ENCODE measurements at places on chromosomes 2 and 18.

GRCh38 chr2:211084352-211084751, 528.0 kb downstream of the CPS1 start:
- DNase-seq = no peak

GRCh38 chr2:130829015-130829414, 7.7 kb upstream of the ARHGEF4 start:
- DNase-seq = no peak

DNA sequence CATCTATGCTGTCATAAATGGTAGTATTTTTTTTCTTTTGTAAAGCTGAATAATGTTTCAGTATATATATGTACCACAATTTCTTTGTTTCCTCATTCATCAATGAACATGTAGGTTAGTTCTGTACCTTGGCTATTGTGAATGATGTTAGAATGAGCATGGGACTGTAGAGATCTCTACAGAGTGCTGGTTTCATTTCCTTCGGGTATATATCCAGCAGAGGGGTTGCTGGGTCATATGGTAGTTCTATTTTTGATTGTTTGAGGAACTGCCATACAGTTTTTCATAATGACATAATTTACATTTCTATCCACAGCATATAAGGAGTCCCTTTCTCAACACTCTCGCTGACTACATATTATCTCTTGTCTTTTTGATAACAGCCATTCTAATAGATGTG, 243.5 kb downstream of the CDH7 start:
- no peak for DNase-seq

DNA sequence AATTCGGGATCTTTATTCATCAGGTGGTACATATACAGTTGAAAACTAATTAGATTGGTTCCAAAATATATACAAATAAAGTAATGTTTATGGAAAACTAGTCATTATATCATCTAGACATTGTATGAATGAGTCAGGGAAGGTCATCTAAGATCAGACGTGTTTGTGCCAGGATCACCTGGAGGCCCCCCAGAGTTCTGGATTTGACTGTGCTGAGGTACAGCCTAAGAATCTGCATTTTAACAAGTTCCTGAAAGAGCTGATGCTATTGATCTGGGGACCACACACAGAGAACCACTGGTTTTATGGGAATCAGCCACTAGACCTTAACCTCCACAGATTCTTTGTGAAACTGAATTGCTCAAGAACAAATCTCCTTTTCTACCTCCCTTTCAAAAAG, 43.2 kb downstream of the PARD6G start:
- no peak for DNase-seq

DNA sequence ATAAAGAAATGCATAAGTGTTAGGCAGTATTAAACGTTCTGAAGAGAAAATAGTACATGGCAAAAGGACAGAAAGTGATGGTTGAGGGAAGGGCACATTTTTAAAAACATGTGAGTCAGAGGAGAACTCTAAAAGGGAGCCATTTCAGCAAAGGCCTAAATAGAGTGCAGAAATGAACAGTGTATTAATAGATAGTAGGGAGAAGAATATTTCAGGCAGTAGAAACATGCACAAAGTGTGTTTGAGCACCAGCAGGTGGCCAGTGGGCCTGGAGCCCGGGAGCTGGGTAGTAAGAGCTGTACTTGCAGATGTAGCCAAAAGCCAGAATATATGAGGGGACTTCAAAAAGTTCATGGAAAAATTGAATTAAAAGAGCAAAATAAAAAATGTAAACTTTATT, 288.1 kb upstream of the FIGN start:
- DNase-seq = no peak

DNA sequence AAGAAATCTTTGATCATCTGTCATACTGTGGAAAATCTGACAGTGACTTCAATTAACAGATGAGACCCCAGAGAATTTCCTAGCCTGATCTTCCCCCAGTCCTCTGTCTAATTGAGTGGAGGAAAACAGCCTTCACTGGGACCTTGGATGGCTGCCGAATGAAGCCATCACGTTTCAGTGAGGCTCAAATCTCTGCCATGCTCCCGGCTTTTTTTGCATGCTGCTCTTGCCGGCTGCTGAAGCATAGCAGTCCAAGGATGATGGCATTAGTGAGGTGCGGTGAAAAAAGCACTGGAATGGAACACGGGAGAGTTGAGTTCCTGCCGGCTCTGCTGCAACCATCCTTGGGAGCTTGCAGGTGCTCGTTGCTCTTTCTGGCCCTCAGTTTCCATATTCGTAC, 430.5 kb downstream of the SLC4A3 start:
- no peak for DNase-seq

GRCh38 chr18:48714873-48715272, 176.0 kb downstream of the CTIF start:
- DNase-seq = no peak

- peak; percentile 58 for DNase-seq
Observed at GRCh38 chr2:236748385-236748784, 178.8 kb downstream of the ACKR3 start.

GRCh38 chr2:100909534-100910081, 89.7 kb downstream of the NPAS2 start:
- no peak for DNase-seq

DNA sequence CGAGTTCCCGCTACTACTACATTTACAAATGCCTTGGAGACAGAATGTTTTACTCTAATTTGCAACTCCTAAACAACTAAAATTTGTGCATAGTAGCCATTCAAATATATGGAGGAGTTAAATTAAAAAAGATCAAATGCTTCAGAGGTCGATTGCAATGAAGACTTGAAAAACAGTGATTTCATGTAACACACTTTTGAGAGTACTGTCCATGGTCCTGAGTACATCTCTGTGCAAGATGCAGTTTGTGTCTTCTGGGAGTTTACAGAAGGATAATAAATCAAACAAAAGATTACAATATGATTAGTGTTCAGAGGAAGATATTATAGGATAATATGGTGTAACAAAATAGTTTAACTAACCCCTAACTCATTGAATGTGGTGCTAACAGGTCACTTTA, 894.7 kb downstream of the TMEM182 start:
- no peak for DNase-seq

DNA sequence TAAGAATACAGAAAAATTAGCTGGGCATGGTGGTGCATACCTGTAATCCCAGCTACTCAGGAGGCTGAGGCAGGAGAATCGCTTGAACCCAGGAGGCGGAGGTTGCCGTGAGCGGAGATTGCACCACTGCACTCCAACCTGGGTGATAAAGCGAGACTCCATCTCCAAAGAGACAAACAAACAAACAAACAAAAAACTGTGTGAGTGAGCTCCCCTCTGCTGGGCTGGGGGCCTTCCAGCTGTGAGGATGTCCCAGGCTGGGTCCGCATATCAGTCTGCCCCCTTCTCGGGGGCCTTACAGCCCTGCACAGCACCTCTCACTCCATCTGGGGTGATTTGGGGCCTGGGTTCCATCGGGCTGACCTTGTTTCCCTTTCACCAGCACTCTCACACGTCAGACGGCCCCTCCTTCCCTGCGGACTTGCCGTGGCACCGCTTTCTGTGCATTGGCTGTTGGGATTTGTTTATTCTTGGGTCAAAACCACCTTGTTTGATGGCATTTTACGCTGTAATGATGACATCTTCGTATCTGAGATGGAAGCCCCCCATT, 2.8 kb upstream of the KLHL30 start:
- DNase-seq = no peak

DNA sequence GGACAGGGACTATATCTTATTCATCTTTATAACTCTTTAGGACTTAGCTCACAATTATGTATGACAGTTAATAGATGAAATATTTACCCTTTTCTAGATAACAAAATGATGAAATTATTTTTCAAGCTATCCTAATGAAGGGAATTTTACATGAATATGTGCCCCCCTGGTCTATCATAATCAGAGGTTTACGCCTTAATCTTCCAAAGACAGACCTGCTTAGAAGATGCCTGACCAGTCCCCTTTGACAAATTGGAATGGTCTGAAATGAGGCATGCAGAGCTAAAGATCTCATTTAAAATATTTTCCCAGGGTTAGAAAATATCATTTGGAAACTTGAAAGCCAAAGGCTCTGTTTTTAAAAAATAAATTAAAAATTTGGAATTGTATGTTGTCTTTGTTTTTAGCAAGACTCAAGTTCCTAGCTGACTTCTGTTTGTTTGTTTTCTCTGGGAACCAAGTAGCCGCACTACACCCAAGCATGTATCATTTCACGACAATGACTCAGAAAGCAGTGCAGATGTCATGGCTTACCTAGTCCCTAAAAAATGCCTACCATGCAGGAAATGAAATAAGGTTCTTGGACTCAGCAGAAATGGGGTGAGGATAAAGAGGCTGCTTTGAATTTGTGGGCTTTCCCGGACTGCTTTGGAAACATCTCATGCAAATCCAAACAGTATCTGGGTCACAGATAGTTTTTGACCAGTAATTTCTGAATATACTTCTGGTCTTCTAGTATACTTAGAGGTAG, 162.1 kb downstream of the ZEB2 start:
- peak; percentile 92 for DNase-seq

GRCh38 chr2:219125225-219125885, 35.3 kb downstream of the NHEJ1 start:
- peak; percentile 88 for DNase-seq

DNA sequence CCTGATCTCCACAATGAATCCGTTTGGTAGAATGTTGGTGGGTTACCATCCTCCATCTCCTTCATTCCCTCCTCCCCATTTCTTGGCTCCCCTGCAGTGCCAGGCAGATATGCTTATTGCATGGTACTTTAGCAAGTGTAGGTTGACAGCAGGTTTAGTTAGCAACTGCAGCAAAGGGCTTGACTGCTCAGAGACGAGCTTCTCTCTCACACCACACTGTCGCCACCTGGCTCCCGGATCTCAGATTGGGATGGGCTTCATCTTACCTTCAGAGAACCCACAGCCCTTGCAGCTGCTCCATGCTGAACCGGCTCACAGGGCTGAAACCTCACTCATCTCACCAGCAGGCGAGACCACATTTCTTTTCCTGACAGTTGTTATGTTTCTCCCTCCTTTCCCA, 88.8 kb downstream of the VWA3B start:
- no peak for DNase-seq

Measured in fibroblast of the aortic adventitia (primary cell).